Ovary (tissue), 10 donors: ENCODE measurements at places on chromosomes 2 and 18. TPM values are rescaled to one million over a fixed set of nuclear protein-coding genes. Genes with fewer than 3 reads are reported as not detected.

The KIF1A gene
- polyA plus RNA-seq, result 0.93 TPM

DNA sequence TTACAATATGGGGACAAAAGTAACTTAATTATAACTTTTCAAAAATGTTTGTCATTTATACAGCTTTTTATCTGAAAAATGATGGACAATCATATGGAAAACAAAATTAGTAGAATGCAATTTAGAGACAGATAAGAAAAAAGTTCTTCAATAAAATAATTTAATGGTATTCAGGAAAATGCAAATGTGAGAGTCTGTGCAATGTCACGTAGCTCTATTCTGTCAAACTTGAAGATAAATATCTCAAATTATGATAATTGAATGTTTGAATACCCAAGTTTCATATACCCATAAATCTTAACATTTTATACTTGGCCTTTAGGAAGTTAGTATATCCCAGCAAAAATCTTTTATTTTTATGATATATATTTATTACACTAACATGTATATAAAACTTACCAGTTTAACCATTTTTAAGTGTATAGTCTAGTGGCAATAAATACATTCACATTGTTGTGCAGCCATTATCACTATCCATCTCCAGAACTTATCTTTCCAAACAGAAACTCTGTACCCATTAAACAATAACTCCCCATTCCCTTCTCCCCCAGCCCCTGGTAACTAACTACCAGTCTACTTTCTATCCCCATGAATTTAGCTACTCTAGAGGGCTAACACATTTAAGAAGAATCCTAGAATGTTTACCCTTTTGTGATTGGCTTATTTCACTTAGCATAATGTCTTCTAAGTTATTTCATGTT is 311.5 kb downstream of the SOCS6 start:
- H3K36me3 ChIP-seq, result no peaks in the 10 kb centered on the region
- no peaks in the 10 kb centered on the region for H3K27me3 ChIP-seq
- H3K27ac ChIP-seq, result no peak overlapping the region
- no peak overlapping the region for H3K4me3 ChIP-seq

GRCh38 chr2:111977240-111977639 is 77.8 kb upstream of the TMEM87B start:
- H3K36me3 ChIP-seq, result no peaks in the 10 kb centered on the region
- no peak overlapping the region for H3K27ac ChIP-seq
- H3K4me1 ChIP-seq, result peaks cover 2% of the 10 kb centered on the region
- no peak overlapping the region for H3K4me3 ChIP-seq

- no peak for DNase-seq
- H3K36me3 ChIP-seq, result no peaks in the 10 kb centered on the region
- H3K4me3 ChIP-seq, result no peak overlapping the region
Measured at GRCh38 chr2:61510674-61511671, 27.2 kb downstream of the XPO1 start.

The G6PC2 gene
- polyA plus RNA-seq, result not detected
